ENCODE measurements at places on chromosomes 3 and 15.

- no peak for DNase-seq
Observed at GRCh38 chr3:194272221-194272620, 78.9 kb downstream of the CPN2 start.

DNA sequence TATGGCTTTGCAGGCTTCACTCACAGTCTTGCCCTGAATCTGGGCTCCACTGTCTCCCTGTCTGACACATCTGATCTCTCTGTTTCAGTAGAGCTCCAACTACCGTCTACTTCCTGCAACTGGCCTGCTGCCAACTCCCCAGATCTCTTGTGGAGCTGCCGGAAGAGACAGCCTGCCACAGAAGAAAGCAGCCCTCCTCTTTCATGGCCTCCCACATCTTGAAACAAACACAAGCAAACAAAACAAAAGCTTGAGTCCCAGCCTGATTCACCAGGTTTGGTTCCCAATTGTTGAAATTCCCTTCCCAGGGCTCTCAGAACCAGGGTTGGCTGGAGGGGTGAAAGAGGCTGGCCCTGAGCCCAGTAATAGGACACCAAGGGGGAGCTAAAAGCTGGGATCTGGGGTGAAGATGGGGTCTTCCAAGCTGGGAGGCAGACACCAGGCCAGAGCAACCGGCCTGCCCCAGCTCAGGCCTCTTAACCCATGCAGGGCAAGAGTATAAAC is 55.3 kb upstream of the CA12 start:
- peak; percentile 62 for DNase-seq

- no peak for DNase-seq
Observed at GRCh38 chr15:97892167-97892938, 68.2 kb upstream of the ARRDC4 start.

DNA sequence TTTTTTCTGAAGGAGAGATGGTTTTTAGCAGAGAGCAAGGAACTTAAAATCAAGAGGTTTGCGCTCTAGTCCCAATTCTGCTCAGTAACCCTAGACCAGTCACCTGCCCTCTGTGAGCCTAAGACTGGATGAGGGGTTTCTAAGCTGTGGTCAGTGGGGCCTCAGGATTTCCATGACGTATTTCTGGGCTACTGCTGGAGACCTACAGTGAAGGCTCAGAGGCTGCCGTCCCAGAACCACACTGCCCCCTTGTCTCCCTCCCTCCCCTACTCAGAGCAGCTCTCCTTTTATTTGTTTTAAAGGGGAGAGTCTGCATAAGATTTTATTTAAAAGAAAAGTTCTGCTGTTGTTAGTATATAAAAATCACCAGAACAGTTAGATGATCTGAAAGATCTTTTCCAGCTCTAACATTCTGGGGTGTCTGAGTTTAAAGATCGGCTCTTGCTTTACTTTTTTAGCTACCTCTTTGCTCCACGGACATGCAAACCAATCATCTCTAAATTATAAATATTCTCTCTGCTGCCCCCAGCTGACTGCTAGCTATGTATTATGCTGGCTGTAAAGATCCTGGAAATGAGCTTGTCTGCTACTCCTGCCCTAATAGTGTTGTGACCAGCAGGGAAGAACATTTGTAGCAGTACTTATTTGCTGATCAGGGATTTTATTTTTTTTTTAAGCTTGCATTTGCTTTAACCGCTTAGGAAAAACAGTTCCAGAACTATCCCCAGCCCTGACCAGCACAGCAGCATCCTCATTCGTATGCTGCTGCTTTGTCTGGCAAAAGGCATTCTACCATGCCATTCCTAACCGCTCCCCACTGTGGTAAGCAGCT is 28.6 kb upstream of the NDUFB4 start:
- no peak for DNase-seq

- no peak for DNase-seq
Observed at GRCh38 chr3:95775486-95776094, 1038.8 kb upstream of the EPHA6 start.

DNA sequence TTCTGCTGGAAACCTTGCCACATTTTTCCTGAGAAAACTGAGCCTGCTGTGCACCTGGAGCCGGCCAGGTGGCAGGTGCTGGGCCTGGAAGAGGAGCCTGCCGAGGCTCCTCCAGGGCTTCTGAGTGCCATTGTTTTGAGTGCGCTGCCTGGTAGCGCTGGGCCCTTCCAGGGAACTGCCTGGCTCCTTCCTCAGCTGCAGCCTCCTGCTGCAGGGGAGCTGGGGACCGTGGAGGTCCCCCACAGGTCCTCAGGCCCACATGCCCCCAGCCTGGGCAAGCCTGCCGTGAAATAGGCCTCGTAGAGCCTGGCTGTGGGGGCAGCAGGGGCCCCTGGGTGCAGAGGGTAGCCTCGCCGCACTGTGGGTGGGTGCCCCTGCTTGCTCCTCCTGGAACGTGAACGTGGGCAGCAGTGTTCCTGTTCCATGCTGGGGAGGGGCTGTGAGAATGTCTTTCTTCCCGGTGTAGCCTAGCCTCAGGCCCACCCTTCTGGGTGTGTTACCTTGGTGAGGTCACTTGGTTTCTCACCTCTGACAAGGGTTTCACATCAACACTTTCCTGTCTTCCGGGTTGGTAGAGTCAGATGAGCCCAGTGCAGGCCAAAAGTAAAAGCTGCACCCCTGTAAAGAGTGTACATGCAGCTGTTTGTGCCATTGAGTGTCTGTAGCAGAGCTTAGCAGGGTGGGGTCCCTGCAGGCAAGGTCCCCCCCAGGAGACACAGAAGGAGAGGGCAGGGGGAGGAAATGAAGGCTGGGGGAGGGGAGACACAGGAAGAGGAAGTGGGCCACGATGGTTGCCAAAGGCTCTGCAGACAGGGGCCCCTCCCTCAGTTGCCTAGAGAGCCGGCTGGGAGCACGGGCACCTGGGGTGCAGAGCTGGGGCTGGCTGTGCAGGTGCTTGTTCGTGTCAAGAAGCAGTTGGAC is 34.5 kb downstream of the KLF13 start:
- peak; percentile 77 for DNase-seq

DNA sequence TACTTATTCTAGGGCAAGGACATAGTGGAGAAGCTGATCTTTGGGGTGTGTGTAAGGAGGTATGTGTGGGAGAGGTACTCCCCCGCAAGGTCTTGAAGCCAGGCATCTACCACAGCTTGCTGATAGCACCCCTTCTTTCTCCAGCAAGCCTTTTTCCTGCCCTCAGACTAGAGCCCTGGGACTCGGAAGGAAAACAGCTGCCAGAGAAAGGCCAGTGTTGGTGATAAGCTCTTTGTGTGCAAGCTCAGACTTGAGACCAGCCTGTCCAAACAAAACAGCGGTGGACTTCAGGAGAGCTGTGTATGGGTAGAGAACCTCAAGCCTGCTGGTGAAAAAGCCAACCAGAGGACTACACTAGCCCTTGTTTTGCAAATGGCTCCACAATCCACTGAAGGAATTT is 1028.6 kb downstream of the MCTP2 start:
- DNase-seq, result no peak

DNA sequence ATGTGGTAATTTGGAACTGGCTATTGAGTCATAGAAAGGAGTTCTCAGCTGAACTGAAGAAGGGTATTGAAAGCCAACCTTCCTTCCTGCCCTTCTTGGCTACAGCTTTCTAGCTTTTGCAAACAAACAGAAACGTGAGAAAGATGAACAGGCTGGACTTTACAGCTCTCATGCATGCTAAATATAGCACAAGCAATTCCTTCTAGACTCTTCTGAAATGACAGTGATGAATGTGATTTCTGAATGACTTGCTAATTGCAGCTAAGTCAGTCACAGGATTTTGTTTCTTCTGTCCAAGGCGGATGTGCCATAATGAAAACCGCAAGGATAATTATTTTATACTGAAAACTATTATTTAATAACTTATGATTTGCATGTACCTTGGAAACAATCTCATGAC is 36.3 kb downstream of the BCHE start:
- no peak for DNase-seq

GRCh38 chr15:39488516-39488915 is 92.4 kb upstream of the THBS1 start:
- DNase-seq, result no peak

DNA sequence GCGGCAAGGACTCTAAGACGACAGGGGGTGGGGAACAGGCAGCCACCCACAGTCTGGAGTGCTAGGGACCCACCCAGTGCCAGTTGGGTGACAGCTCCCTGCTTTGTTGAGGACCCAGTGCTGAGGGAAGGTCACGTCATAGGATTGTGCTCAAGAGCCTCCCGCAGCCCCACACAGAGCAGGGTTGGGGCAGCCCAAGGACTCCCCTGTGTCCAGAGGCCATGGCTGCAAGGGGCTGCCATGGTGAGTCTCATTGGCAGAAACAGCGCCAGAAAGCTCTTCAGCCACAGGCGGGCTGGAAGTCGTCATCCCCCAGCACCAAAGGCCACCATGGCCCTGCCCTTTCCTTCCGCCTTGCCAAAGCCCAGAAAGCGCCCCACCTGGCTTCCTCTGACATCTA is 37.0 kb upstream of the PLXNA1 start:
- no peak for DNase-seq

- no peak for DNase-seq
Observed at GRCh38 chr3:140433431-140433830, 244.4 kb upstream of the TRIM42 start.

DNA sequence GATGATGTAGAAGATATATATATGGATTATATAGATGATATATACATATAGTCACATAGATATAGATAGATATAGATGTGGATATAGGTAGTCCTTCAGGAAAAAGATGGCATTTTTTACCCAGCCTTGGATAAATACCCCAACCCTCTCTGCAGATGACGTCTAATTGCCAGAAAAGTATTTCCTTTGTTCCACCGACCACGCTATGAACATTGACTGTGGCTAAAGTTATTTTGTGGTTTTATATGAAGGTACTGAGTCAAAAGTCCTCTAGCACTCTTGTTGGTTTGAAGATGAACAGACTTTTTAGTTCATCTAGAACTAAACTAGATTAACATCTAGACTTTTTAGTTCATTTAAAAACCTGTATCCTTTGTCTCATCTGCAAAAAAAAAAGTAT is 207.7 kb downstream of the PLOD2 start:
- DNase-seq, result no peak

- no peak for DNase-seq
Observed at GRCh38 chr15:80635953-80636352, 59.2 kb upstream of the ABHD17C start.

GRCh38 chr3:127694467-127695215 is 21.9 kb downstream of the ABTB1 start:
- DNase-seq, result peak; percentile 33

GRCh38 chr3:175224051-175224450 is 364.9 kb downstream of the NAALADL2 start:
- no peak for DNase-seq

DNA sequence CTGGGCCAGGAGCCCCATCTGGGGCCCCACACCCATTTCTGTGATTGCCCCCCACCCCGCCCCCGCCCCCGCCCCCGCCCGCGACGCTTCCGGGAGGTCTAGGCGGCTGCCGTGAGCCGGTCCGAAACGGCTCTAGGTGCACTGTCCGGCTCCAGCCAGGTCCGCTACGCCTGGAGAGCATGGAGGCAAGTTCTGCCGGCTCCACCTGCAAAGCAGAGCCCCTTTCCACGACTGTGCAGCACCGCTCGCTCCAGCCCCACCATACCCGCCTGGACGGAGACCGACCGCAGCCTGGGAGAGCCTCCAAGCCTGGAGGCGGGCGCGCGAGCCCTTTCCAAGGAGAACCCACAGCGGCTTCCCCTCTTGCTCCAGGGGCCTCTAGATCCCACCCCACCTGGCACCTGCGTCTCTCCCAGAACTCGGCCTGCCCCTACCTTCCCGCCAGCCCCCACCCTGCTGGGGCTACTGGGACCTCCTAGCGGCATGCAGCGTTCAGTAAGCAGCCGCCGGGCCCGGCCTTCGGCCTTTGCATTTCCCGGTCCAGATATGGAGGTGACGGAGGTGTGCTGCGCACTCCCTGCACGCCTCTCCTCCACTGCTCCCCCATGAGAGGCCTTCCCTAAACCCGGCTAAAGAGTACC is 66.2 kb downstream of the KLF13 start:
- DNase-seq, result no peak

GRCh38 chr15:48718646-48719045 is 73.1 kb upstream of the FBN1 start:
- no peak for DNase-seq

- no peak for DNase-seq
Observed at GRCh38 chr3:14533457-14533958, 6.6 kb downstream of the GRIP2 start.

GRCh38 chr3:128033102-128033501 is 19.1 kb upstream of the SEC61A1 start:
- no peak for DNase-seq

- no peak for DNase-seq
Observed at GRCh38 chr15:84762840-84763572, 14.6 kb downstream of the ZNF592 start.

DNA sequence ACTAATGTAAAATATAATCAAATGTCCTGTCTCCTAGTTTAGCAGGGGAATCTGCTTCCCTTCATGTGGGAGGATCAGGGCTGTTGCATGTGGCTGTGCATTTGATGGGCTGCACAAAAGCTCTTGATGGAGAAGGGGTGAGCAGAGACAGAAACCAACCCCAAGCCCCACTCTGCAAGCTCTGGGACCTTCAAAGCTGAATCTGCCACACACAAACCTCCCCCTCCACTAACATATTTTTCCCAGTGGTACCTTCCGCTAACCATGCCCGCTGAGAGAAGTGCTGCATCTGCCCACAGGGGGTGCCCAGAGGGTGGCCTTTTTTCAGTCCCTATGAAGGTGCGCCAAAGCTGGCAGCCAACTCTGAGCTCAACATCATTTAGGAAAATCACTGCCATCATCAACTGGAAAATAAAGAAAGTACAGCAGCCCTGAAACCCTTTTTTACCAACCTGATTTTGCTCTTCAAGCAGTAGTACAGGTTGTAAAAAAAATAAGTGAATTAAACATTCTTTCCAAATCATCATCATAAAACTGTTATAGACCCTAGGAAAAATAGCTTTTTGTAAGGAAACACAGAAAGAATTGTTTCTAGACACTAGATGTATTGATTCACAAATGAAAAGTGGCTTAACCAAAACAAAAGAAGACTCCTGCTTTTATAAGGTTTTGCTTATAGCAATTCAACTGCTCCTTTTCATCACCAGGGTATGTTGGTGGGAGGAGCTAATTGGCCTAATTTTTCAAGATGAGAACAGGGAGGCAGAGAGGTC is 97.0 kb downstream of the HHLA2 start:
- no peak for DNase-seq

GRCh38 chr15:91133511-91133910 is 33.5 kb downstream of the SV2B start:
- DNase-seq, result no peak

DNA sequence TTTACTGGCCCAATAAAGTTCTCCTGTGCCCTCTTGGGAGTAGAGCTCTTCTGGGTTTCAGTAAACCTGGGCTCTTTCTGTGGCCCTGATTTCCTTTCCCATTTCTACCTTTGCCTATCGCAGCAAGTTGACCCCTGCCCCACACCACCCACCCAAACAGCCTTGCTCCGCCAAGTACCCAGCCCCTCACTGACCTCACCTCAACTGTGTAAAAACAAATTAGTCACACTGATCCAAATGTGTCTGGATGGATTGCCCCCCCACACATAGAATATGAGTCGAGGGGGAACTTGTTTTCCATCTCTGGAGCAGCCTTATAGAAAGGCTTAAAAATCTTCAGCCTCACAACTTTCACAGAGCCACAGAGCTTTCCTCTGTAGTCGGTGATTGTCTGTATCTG is 28.6 kb upstream of the VEPH1 start:
- no peak for DNase-seq

Measured in effector CD4-positive, alpha-beta T cell (primary cell).